ENCODE measurements at places on chromosomes 13 and 19. TPM values are rescaled to one million over a fixed set of nuclear protein-coding genes. Genes with fewer than 3 reads are reported as not detected.
A peak's percentile ranks its signal among the peaks of the same experiment; 100 is the strongest.

GRCh38 chr19:29326849-29327840, 114.2 kb upstream of the UQCRFS1 start:
- no peak for DNase-seq
- no peaks in the 10 kb centered on the region for H3K27me3 ChIP-seq
- H3K4me3 ChIP-seq = no peak overlapping the region

DNA sequence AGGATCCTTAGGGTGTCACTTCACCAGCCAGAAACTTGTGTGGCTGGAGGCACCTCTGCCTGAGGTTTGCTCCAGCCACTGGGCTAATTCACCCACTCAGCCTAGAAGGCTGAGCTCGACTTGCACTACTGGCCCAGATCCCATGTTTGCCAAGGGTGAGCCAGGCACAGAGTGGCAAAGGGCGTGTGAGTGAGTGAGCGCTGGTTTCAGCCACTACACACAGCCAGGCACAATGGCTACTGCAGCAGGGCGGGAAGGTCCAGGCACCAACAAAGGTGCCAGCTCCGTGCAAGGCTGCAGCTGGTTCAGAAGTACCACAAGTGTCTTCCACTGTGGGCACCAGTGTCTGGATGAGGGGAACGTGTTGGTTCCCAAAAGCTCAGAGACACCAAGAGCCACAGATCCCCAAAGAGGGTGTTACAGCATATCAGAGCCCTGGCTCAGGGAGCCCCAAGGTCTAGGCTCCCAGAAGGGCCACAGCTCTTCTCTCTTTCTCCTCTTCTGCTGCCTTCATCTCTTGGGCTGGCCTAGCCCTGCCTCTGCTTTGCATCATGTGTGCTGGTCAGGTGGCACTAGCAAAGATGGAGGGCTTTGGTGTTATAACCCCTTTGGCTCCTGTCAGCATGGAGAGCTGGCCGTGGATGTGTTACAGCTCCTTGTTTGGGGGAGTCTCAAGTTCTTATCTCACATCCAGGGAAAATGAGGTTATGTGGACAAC, 736.3 kb upstream of the KLHL1 start:
- no peaks in the 10 kb centered on the region for H3K36me3 ChIP-seq
- H3K27me3 ChIP-seq = no peaks in the 10 kb centered on the region
- no peak overlapping the region for H3K4me3 ChIP-seq

The PGLYRP2 gene
- not detected for total RNA-seq

- H3K4me3 ChIP-seq = no peak overlapping the region
- H3K36me3 ChIP-seq = no peaks in the 10 kb centered on the region
- DNase-seq = no peak
Observed at GRCh38 chr13:113941571-113942191, 32.2 kb downstream of the C13orf46 start.

- no peaks in the 10 kb centered on the region for H3K27me3 ChIP-seq
- H3K4me3 ChIP-seq = peak overlapping the region; percentile 97
- peaks cover 9% of the 10 kb centered on the region for H3K4me1 ChIP-seq
- no peak for DNase-seq
- peak overlapping the region; percentile 96 for H3K27ac ChIP-seq
Observed at GRCh38 chr13:95677564-95678266, 776 bp downstream of the DNAJC3 start.

The MEIS3 gene
- 13.8 TPM for total RNA-seq

The ABHD13 gene
- total RNA-seq = 11.0 TPM

- no peak overlapping the region for H3K4me3 ChIP-seq
- no peak for DNase-seq
- H3K27ac ChIP-seq = no peak overlapping the region
- H3K36me3 ChIP-seq = no peaks in the 10 kb centered on the region
Observed at GRCh38 chr19:43078311-43078710, 4.2 kb downstream of the PSG2 start.

The AMER2 gene
- total RNA-seq = 0.22 TPM

GRCh38 chr13:111227405-111227804, 93.0 kb upstream of the TEX29 start:
- no peak overlapping the region for H3K27ac ChIP-seq
- peaks cover 19% of the 10 kb centered on the region for H3K36me3 ChIP-seq
- H3K4me1 ChIP-seq = no peaks in the 10 kb centered on the region
- no peak overlapping the region for H3K4me3 ChIP-seq

- peak overlapping the region; percentile 100 for H3K27ac ChIP-seq
- peaks cover 60% of the 10 kb centered on the region for H3K4me1 ChIP-seq
- H3K36me3 ChIP-seq = peaks cover 19% of the 10 kb centered on the region
Observed at GRCh38 chr19:18279516-18280246, 1.7 kb downstream of the JUND start.

- DNase-seq = no peak
- H3K4me1 ChIP-seq = no peaks in the 10 kb centered on the region
- no peak within 1 kb of the TSS for H3K4me3 ChIP-seq
- H3K27ac ChIP-seq = no peak within 1 kb of the TSS
Observed at GRCh38 chr19:44671400-44671799, at the start of gene CEACAM19. CEACAM19 (plus strand) TSS chr19:44671482; CDS start chr19:44671932, 450 bp downstream.

DNA sequence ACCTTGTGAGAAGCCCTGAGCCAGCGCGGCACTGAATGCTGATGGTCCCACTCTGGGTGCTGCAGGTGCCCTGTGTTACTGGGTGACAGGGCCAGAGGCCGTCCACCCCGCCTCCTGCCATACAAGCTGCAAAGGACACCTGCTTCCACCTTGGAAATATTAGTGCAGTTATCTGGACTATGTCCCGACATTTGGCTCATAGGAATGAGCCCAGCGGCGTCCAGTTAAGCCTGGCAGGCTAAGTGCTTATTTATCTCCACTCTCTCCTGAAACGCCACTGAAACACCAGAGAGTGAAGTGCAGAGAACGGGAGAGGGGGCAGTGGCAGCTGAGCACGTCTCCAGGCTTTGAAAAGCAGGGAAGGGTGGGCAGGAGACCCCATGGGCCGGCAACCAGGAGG, 145.8 kb downstream of the KDM4B start:
- no peaks in the 10 kb centered on the region for H3K4me1 ChIP-seq
- no peaks in the 10 kb centered on the region for H3K27me3 ChIP-seq
- no peak overlapping the region for H3K4me3 ChIP-seq
- no peaks in the 10 kb centered on the region for H3K36me3 ChIP-seq
- no peak overlapping the region for H3K27ac ChIP-seq

GRCh38 chr19:54464044-54464629, 559 bp upstream of the LENG9 start:
- H3K4me1 ChIP-seq = peaks cover 12% of the 10 kb centered on the region
- no peaks in the 10 kb centered on the region for H3K27me3 ChIP-seq
- peak overlapping the region; percentile 94 for H3K27ac ChIP-seq
- peak; percentile 67 for DNase-seq
- H3K4me3 ChIP-seq = peak overlapping the region; percentile 72

GRCh38 chr19:3105641-3106508, 11.7 kb downstream of the GNA11 start:
- no peak overlapping the region for H3K4me3 ChIP-seq
- H3K4me1 ChIP-seq = peaks cover 27% of the 10 kb centered on the region
- no peak for DNase-seq
- no peaks in the 10 kb centered on the region for H3K27me3 ChIP-seq

GRCh38 chr13:98189841-98190505, 12.9 kb upstream of the RNF113B start:
- no peak overlapping the region for H3K27ac ChIP-seq
- no peak for DNase-seq
- no peaks in the 10 kb centered on the region for H3K36me3 ChIP-seq
- H3K4me1 ChIP-seq = no peaks in the 10 kb centered on the region

- DNase-seq = no peak
- no peaks in the 10 kb centered on the region for H3K36me3 ChIP-seq
- H3K4me1 ChIP-seq = no peaks in the 10 kb centered on the region
- H3K27me3 ChIP-seq = no peaks in the 10 kb centered on the region
- no peak overlapping the region for H3K27ac ChIP-seq
- H3K4me3 ChIP-seq = no peak overlapping the region
Observed at GRCh38 chr19:42452590-42452989, 9.8 kb upstream of the CXCL17 start.

The ABCA7 gene
- total RNA-seq = 25.8 TPM

DNA sequence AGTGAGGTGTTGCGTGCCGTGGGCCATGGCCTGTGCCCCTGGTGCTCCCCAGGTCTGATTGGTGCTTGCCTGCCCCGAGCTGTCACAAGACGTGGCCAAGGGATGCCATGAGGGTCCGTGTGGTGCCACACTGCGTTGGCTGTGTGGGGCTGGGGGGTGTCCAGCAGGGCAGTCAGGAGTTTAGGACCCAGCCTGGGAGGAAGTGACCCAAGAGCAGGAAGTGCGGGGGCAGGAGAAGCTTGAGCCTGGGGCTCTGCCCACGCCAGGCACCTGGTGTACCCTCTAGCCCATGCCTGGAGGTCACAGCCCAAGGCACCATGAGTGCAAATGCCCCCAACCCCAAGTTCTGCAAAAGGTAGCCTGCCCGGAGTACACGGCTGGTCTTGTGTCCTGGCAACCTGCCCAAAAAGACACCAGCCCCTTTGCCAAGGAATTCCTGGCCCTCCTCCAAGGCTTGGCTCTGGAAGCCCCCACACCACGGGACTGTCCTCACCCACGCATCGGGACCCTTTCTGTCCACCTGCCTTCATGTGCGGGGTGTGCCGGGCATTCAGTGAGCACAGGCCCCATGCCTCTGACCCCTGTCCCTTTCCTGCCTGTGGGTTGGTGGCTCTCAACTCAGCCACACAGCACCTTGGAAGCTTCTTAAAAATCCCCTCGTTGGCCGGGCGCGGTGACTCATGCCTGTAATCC, 24.9 kb downstream of the MPND start:
- H3K27ac ChIP-seq = peak overlapping the region; percentile 86
- DNase-seq = no peak
- H3K36me3 ChIP-seq = peaks cover 35% of the 10 kb centered on the region
- no peak overlapping the region for H3K4me3 ChIP-seq

The TECR gene
- 55.1 TPM for total RNA-seq

DNA sequence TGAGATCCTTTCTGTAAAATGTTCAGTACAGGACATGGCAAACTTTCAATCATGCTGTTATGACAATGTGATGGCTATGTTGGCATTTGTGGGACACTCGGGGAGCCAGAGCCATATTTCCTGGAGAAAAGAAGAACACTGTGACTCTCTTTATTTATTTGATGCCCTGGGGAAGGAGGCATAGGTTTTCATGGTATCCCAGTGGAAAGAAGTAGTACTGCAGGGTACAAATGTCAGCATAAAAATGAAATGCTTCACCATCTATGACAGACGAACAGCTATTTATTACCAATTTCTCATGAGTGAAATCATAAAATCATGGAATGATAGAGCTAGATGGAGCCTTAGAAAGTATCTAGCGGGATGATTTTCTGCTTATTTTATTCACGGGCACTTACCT, 217.1 kb downstream of the COL4A1 start:
- DNase-seq = no peak
- H3K4me1 ChIP-seq = peaks cover 22% of the 10 kb centered on the region
- no peak overlapping the region for H3K4me3 ChIP-seq
- no peak overlapping the region for H3K27ac ChIP-seq
- no peaks in the 10 kb centered on the region for H3K27me3 ChIP-seq

DNA sequence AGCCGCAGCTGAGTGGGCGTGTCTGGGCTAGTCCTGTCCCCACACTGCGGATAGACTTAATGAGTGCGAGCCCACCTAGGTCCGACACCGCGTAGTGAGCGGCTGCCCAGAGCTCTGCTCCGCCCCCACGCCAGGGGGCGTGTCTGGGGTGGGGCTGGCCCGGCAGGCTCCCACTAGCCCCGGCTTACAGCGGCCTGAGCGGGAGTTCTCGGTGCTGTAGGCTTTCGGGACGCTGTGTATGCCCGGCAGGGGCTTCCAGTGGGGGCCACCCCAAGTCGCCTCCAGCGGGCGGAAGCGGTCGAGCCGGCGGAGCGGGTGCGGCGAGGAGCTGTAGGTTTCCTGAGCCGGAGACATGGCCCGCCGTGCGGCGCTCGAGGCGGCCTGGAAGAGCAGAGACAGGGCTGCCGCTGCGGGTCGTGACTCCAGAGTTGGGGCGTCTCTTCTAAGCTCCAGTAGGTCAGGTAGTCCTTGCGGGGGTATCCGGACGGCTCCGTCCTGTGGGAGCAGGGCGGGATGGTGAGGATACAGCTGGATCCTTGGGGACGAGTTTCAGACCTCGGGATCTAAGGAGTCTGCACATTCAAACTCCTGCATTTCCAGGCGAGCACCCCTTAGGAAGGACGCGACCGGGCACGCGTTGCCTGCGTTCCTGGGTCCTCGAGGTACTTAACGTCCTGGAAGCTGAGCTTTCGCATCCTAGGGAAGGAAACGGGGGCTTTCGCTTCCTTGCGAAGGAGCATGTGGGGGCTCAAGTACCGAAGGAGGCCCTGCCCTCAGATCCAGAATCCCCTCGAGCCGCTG, 1.2 kb downstream of the CGB7 start:
- peak; percentile 10 for DNase-seq
- no peaks in the 10 kb centered on the region for H3K36me3 ChIP-seq
- H3K4me3 ChIP-seq = peak overlapping the region; percentile 35
- H3K4me1 ChIP-seq = no peaks in the 10 kb centered on the region
- no peak overlapping the region for H3K27ac ChIP-seq
- H3K27me3 ChIP-seq = peaks cover 52% of the 10 kb centered on the region

DNA sequence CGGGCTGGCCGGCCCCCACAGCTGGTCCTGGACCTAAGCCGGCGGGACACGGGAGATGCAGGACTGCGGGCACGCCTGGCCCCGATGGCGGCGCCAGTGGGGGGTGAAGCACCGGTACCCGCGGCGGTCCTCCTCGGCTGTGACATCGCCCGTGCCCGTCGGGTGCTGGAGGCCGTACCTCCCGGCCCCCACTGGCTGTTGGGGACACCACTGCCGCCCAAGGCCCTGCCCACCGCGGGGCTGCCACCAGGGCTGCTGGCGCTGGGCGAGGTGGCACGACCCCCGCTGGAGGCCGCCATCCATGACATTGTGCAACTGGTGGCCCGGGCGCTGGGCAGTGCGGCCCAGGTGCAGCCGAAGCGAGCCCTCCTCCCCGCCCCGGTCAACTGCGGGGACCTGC, 3.1 kb downstream of the GRIN3B start:
- H3K27me3 ChIP-seq = no peaks in the 10 kb centered on the region
- no peaks in the 10 kb centered on the region for H3K36me3 ChIP-seq
- no peak overlapping the region for H3K27ac ChIP-seq
